Stimulated activated naive CD4-positive, alpha-beta T cell (primary cell): ENCODE measurements at places on chromosomes 7 and 10.

DNA sequence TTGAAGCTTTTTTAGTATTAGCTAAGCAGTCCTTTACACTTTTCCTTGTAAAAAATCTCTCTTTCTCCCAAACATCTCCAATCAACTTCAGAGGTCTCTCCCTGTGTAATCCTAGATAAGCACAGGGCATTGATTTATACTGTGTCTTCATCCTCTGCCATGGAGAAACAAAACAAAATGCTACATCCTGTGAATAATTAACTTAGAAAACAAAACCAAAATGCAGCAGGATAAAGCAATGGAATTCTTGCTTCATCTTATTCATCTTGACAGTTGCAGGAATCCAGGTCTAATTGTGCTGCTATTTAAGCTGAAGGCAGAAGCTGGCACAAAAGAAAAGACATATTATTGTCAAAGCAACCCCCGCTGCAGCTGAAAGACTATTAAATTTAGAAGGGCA lies 641.5 kb upstream of the SORCS1 start:
- DNase-seq: no peak

GRCh38 chr7:67019562-67020390 lies 23.1 kb downstream of the TYW1 start:
- DNase-seq: no peak

DNA sequence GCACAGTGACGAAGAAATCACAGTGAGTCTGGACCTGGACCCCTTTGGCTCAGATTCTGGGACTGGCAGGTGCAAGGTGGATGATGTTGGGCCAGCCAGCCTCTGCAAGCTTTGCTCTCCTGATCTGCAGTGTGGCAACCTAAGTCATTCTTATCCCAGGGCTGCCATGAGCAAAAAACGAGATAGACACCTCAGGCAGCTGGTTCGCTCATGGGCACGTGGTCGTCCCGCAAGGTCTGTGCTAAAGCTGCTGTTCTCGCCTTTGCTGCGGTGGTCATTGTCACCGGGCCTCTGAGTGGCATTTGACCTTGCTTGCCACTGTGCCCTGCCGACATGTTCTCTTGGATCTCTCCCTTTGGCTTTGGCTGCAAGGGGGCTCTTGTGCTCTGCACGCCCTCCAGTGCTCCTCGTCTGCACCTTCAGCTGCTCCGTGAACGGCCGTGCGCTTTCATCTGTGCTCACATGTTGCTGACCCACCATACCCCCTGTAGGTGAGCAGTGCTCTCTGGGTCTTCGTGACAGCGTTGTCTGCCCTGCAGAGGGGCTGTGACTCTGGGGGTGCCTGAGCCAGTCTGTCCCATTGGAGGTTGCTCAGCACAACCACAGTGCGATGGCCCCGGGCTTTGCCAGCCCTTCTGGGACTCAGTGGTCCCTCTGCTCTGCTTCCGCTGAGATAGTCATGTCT lies 317.0 kb downstream of the GLRX3 start:
- no peak for DNase-seq

- DNase-seq: no peak
Observed at GRCh38 chr7:124566583-124566982, 199.0 kb downstream of the GPR37 start.

- no peak for DNase-seq
Observed at GRCh38 chr10:69362471-69362954, 54.2 kb downstream of the TACR2 start.

- no peak for DNase-seq
Observed at GRCh38 chr10:99329304-99329553, at the start of gene CNNM1. Gene CNNM1, plus strand, starts transcription at chr10:99329356. Its CDS starts 32 bp downstream, at chr10:99329388.

- no peak for DNase-seq
Observed at GRCh38 chr7:108002726-108003598, at the start of gene LAMB1. Gene LAMB1, minus strand, starts transcription at chr7:108003161. Its CDS starts 276 bp downstream, at chr7:108002885.

DNA sequence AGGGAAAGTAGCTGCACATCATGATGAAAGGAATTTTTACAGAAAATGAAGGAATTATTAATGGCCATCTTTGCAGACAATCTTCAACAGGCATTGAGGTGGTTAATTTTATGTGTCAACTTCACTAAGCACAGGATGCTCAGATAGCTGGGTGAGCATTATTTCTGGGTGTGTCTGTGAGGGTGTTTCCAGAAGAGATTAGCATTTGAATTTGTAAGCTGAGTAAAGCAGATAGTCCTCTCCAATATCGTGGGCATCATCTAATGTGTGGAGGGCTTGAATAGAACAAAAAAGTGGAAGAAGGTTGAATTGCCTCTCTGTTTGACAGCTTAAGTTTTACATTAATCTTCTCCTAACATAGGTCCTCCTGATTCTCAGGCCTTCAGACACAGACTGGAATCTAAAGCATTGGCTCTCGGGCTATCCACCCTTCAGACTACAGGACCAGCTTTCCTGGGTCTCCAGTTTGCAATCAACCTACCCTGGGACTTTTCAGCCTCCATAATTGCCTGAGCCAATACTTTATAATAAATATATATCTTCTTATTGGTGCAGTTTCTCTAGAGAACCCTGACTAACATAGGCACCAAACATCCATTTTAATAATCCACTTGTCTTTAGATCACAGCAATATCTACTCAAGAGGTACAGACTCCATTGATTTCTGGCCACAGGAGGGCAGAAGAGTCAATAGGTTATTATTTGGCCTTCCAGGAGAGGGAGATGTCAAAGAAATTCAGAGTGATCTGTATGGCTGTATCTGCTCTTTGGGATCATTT lies 10.5 kb upstream of the CRPPA start:
- peak; percentile 3 for DNase-seq

DNA sequence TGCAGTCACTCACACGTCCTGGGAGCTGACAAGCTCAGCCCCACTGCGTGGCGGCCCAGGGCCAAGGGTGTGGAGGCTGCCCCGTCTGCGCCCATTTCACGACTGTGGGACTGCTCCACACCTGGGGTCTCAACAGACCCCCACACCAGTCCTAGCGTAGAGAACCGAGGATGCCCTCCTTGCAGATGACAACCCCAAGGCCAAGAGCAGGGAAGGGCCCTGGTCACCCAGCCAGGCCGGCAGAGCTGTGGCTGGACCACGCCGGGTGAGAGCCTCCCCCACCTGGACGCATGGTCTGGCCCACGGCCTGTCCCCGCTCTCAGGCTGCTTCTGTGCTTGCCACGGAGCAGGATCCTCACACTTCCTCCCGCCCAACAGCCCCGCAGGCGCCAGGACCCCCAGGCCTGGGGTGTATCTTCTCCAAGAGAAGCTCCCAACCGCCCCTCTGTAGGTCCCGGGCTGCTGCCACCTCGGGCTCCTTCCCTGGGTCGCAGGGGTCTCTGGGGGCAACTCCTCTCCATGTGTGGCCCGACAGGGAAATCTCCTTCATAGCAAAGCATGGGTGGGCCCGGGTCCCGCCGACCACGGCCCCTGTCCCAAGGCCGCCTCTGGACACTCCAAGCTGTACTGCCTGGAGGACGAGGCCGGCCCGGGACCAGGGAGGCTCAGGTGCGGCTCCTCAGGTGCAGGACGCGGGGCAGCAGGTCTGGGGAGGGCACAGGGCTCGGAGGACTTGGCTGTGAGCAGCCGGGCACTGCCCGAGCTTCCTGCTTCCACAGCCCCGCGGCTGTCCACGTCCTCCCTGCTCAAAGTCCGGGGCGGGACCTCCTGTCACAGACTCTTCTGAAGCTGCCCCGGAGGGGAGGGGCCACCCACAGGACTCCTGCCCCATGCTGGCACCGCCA lies 88.8 kb downstream of the FOXL3 start:
- no peak for DNase-seq

DNA sequence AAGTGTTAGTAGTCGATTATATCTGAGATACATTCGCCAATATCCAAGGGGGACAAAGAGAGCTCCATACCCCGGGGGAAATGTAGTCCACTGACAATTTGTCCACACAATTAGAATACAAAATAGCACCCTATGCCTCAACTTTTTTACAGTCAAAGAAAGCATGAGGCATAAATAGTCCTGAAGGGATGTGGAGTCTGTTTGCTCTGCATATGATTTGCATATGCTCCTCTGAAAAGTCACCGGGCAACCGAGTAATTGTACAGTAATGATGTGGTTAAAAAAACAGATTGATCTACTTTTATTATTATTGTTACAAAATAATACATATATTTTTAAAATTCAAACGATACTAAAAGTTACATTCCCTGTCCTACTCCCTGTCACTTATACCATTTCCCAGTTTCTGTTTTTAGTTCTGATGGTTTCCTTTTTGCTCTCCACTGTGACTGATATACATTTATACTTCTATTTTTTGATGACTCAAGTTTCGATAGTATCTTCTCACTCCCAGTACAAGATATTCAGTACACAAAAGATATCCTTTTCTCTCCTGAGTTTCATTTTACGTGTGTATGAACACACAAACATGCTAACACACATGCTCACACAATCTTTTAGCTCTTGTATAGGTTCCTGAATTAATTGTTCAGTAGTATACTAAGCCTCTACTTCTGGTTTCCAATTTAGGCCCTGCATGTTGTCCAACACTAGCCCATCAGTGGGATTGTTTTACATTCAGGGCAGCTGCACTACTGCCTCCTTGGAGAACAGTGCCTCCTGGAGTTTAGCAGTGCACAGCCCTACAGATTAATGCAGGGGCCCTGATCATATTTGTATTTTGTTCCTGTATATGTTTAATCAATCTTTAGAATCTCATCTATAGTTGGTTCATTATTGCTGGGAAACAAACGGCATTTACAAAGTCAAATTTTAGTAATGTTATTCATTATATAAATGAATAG lies 130.9 kb downstream of the TES start:
- DNase-seq: no peak

DNA sequence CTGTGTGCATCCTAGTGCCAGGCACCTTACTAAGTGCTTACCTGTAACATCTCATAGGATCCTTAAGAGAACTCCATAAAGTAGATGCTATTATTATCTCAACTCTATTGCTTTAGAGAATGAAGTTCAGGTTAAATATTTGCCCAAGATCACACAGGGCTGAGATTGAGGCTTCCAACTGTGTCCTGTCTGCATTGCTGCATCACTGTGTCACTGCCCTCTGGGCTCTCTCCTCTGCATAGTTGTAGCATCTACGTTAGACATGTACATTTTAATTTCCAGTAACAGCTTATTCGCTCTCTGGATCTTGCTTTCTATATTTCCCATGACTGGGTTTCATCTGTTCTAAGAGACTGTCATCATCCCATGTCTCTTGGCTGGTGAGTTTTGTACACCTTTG lies 63.6 kb upstream of the FZD8 start:
- DNase-seq: no peak

DNA sequence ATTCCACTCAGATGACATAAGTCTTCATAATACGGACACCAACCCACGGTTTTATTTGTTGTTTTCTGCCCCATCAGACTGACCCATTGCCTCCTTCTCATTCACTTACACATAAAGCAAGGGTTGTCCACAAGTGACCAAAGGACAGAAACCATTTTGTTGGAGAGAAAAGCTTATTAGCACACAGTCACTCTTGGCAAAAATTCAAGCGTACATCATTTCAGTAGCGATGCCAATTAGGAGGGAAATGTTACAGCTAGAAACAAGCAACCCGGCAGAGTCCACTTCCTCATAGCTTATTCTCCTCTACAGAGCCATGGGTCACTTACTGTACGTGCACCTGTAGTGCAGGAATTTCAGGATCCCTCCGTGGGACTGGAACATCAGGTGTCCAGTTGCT lies 23.0 kb downstream of the ABLIM1 start:
- no peak for DNase-seq
